ENCODE measurements at places on chromosomes 5 and 9. TPM values are rescaled to one million over a fixed set of nuclear protein-coding genes. Genes with fewer than 3 reads are reported as not detected.

GRCh38 chr9:129802833-129803675, at the start of gene TOR1B:
TSS of gene TOR1B (plus strand) at chr9:129803184. CDS start at chr9:129803213, 29 bp downstream.
- DNase-seq: peak; percentile 94

- no peak for DNase-seq
Observed at GRCh38 chr5:159405611-159406031, 75.3 kb upstream of the IL12B start.

SH3GL2 gene
- not detected for total RNA-seq

DNA sequence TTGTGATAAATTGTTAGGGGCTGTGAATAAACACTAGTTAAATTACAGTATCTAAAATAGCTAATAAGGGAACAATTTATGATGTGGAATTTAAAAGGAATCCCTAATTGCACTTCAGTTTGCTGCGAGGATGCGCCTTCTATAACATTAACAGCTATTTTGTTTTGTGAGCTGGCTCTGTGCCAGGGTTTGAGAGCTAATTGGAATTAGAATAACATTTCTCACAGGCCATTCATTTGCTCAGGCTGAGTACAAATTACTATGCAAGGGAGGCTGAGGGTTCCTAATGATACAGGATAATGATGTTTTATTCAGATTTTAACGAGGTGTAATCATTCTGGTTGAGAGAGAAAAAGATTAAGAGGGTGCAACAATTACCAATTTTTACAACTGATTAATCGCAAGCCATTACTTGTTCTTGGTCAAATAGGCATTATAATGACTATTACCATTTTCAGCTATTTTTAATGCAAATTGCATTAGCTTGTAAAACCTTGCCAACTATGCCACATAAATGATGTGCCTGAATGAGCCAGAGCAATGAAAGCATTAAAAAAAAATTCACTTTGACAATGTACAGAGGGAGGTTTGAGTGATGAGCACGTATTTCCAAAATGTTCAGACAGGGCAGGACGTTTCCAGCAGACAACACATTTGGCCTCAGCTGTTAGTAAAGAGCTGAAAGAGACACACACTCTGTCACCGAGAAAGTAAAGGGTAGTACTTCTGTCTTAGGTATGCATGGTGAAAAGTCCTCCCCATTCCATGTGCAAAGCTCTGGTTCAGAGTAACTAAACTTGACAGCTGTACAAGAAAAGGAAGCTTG, 576.5 kb downstream of the TLE1 start:
- DNase-seq: no peak

GRCh38 chr9:114472765-114473446, 32.4 kb downstream of the WHRN start:
- DNase-seq: no peak

FOXD4 gene
- not detected for total RNA-seq

DNA sequence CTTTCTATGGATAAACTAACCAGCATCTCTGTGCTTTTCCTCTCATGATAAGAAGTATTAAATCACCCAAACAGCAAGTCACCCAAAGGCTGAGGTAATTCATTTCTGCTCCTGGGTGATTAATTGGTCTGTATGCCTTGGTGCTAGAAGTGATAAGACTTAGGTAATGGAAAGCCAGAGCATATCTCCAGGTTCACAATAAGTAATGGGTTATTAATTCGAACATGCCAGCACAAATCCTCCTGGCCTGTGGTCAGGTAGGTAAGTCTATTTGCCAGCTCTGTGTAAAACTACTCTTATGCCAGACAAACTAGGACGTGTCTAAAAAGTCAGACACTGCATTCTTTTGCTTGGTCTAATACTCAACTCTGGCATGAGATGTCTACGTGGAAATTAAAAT, 11.2 kb upstream of the ENC1 start:
- peak; percentile 27 for DNase-seq

- no peak for DNase-seq
Observed at GRCh38 chr5:161150441-161150988, 298.5 kb upstream of the ATP10B start.

NEURL1B gene
- total RNA-seq: 13.8 TPM

PALM2AKAP2 gene
- 0.14 TPM for total RNA-seq

- no peak for DNase-seq
Observed at GRCh38 chr9:98071737-98072136, 15.2 kb downstream of the NANS start.

DNA sequence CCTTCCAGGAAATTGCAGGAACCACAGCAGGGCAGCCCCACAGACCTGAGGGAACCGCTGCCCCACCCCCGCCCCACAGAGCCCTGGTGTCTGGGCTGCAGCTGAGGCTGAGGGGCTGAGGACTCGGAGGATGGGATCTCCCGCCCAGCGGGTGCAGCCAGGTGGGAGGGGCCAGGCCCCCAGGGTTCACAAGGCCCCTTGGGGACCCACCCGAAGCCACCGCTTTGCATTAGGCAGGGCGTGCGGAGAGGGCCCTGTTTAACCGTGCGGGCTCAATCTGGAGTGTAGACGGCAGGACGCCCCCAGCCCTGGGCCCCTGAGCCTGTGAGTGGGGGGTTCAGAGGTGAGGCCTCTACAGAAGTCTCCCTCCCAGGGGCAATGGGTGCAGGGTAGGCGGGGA, 10.8 kb downstream of the NOTCH1 start:
- DNase-seq: no peak

- no peak for DNase-seq
Observed at GRCh38 chr9:134917431-134918373, at the start of gene FCN1. TSS of gene FCN1 (minus strand) at chr9:134917912. CDS start at chr9:134917871, 41 bp downstream.

- DNase-seq: no peak
Observed at GRCh38 chr9:947985-948384, 28.5 kb upstream of the DMRT3 start.

- DNase-seq: no peak
Observed at GRCh38 chr5:177003649-177004048, 2.9 kb downstream of the UIMC1 start.

DNA sequence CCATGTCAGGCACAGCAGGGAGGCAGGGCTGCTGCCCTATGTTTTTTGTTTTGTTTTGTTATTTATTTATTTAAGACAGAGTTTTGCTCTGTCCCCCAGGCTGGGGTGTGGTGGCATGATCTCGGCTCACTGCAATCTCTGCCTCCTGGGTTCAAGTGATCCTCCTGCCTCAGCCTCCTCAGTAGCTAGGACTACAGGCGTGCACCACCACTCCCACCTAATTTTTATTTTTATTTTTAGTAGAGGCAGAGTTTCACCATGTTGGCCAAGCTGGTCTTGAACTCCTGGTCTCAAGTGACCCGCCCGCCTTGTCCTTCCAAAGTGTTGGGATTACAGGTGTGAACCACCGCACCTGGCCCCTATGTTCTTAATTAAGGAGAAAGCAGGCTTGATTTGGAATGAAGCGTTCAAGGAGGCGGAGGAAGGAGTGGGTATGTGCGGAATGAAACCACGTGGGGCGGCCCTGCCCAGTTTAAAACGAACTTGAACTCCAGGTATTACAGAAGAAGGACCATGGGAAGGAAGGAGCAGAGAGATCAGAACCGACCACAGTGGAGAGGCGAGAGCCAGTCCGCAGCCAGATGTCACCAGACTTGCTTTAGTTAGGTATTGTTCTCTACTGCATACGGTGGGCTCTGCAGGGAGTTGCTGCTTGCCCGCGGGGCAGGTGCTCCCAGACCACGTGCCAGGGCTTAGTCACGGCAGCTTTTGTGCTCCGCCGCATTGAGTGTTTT, 34.9 kb upstream of the EPB41L4B start:
- no peak for DNase-seq

GPX8 gene
- total RNA-seq: 29.6 TPM

- no peak for DNase-seq
Observed at GRCh38 chr5:124061663-124062062, 549.7 kb downstream of the CSNK1G3 start.

DNA sequence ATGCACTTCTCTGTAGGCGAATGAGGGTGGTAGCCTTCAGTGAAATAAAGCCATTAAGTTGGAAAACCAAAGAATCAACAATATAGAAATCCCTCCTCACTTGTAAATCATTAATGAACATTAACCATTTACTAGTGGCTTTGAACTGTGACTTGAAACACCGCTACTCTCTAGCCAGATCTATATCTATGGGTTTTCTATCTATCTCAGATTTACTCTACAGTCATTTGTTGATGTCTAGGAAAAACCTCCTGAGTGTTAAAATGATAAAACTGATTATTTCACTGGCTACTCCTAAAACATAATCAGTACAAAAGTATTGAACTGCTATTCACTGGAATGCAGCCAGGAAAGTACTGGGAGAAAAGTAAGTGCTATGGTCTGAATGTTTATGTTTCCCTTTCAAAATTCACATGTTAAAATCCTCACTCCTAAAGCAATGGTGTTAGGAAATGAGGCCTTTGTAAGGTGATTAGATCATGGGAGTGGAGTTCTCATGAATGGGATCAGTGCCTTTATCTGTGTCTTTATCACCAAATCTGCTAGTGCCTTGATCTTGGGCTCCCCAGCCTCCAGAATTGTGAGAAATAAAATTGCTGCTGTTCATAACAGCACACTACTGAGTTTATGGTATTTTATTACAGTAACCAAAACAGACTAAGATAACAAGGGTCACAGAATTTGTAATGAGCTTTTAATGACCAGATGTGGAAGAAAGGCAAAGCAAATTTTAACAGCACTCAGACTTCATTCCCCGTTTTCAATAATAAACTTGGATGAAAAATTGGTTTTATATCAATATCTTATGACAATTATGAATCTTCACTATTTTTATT, 8.6 kb upstream of the OXCT1 start:
- DNase-seq: peak; percentile 27

- DNase-seq: no peak
Observed at GRCh38 chr5:15472116-15472515, 27.9 kb upstream of the FBXL7 start.

DNA sequence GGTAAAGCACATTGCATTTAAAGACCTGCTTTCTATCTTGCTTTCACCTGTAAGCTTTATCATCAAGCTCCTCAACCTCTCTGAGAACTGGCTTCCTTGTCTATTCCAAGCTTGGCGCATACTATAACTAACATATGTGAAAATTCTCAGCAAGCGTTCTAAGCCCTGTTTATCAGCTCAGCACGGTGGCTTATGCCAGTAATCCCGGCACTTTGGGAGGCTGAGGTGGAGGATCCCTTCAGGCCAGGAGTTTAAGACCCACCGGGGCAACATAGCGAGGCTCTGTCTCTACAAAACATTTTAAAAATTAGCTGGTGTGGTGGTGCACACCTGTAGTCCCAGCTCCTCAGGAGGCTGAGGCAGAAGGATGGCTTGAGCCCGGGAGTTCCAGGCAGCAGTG, 1.6 kb upstream of the ATP6V0E1 start:
- DNase-seq: no peak

HMGXB3 gene
- total RNA-seq: 19.9 TPM

ALDH1A1 gene
- total RNA-seq: 936 TPM

IFNA17 gene
- not detected for total RNA-seq

- no peak for DNase-seq
Observed at GRCh38 chr5:57663466-57663865, 180.9 kb upstream of the ACTBL2 start.

SWI5 gene
- 141 TPM for total RNA-seq

SLC6A7 gene
- total RNA-seq: not detected

- no peak for DNase-seq
Observed at GRCh38 chr5:107257885-107258520, 412.7 kb downstream of the EFNA5 start.

DNA sequence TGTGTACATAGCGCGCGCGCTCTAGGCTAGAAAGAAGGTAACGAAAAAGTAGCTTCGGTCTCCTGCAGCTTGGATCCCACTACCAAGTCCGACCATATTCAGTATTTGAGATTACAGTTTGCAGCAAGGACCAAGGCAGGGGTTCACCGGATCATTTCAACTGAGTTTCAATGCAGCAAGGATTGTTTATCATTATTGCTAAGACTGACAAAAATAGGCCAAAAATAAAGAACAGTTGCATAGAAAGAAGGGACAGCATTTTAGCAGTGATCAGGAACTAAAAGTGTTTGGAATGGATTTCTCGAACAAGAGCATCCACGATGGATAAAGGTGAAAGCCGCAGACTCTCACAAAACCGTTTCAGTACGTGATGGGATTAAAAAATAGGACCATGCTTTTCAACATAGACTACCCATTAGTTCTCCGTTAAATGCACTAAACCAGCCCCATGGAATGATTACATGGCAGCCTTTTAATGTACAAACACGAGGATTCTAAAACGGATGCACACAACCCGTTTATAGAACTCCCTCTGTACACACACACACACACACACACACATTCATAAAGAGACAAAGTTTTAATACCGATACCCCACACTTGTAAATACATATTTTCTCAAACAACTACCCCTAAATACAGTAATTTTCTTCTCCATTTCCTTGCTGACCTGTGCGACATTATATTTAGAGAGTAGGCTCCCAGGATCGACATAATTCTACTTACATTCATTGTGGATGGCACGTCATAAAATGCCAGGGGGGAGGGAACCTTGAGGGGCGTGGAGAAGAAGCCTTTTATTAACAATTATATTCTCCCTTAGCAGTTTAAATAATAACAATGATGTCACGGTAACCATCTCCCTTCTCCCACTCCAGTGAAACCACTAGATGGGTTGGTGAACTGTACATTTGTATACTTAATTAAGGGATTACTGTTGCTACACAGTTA, 197.1 kb downstream of the MEF2C start:
- DNase-seq: no peak

- no peak for DNase-seq
Observed at GRCh38 chr5:149024477-149024876, 38.4 kb downstream of the SH3TC2 start.

SLC25A2 gene
- total RNA-seq: not detected

DNA sequence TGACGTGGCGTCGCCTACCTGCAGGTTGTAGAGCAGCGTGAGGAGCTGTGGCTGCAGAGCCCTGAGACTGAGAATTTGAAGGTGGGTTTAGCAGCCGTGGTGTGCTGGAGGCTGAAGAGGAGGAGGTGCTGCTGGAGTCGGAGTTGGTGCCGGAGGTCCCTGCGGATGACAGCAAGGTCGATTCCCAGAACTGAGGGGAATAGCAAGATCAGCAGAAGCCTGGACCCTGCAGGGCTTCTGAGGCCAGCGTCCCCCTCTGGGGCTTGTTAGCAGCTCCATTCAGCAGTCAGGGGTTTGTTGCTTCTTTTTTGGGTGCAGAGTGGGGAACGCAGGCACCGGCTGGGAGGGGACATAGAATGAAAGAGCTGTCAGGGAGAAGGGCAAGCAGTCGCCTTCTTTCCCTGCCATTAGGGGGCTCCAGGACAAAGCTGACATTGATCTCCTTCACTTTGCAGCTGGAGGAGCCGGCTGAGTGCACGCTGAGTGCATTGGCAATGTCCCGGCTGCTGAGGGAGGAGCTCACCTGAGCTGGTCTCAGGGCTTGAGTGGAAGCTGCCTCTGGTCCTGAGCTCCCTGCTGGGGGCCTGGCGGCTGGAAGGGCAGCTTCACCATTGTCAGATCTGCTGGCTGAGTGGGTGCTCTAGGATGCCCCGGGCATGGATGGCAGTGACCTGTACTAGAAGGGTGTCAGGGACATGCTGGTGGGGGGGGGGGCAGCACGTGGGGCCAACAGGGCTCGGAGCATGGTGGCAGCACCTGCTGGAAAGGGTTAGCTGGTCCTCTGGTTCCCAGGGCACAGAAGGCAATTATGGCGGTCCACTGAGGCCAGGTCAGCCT, 20.8 kb downstream of the OBP2B start:
- DNase-seq: peak; percentile 45

GRCh38 chr9:21994556-21995005, at the start of gene CDKN2B-AS1:
TSS of gene CDKN2B-AS1 (plus strand) at chr9:21994791.
- no peak for DNase-seq

C9orf43 gene
- not detected for total RNA-seq

All from Caki2 (cell line).